ENCODE measurements at places on chromosomes 3 and 15.

DNA sequence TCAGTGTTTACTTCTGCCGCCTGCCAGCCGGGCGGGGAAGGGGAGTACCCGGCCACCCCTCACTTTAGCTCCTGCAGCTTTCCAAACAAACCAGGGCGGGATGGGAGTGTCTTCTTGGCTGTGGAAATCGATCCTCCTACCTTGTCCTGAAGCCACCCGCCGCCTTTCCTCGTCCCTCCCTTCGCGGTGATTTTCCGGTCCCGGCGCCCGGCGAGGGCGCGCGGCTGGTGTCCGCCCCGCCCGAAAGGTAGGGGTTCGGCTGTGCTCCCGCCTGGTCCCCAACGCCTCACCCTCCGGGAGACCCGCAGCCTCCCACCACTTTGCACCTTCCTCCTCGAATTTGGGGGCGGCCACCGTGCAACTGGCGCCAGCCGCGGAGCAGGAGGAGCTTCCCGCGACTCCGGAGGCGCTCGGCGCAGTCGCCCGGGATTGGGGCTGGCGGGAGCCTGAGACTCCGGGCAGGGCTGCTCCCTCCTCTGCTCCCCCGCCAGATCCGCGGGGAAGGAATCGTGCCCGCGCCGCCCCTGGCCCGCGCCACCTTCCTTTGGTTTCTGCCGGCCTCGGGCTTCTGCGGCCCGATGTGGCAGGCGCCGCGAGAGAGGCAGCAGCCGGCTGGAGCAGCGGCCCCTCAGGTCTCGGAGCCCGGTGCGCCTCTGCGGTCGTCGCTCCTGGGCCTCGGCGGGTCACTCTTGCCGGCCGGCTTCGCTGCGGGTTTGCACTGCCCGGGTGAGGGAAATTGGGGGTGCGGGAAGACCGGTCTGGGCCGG is 30.7 kb upstream of the ST3GAL6 start:
- DNase-seq, result no peak

DNA sequence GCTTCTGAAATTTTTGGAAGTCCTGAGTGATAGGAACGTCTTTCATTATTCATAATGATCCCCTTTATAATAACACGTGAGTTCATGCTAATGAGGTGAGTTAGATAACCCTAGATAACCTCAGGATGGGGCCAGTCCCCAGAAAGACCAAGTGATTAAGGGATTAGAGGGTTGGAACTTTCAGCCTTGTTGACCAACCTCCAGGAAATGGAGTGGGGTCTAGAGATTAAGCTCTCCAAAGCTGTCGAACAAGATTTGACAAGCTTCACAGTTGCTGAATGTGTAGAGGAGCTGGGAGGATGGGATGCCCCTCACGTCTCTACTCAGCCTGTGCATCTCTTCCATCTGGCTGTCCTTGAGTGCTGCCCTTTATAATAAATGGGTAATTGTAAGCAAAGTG is 107.1 kb downstream of the ZMAT3 start:
- no peak for DNase-seq

DNA sequence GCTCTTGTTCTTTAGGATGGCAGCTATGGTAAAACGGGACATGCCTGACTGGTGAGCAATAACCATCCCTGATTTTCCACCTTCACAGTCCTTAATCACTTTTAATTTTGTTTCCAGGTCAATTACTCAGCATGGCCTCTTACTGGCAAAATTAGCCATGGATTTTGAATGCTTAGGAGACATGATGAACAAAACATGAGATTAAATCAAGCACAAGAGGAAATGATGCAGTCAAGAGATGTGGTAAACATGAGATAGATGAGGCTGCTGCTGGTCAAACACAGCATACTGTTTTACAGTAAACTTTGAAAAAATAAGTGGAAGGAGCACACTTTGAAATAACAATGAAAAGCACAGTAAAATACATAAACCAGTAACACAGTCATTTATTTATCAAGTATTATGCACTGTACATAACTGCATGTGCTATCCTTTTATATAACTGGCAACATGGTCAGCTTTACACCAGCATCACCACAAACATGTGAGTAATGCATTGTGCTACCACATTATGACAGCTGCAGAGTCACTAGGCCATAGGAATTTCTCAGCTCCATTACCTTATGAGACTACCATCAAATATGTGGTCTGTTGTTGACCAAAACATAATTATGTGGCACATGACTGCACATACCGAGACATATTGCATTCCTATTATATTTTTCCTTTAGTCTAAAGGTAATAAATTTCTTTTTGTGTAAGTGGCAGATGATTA is 30.1 kb upstream of the ZNF502 start:
- no peak for DNase-seq

GRCh38 chr3:154139996-154140436 is 18.8 kb downstream of the ARHGEF26 start:
- DNase-seq, result no peak

DNA sequence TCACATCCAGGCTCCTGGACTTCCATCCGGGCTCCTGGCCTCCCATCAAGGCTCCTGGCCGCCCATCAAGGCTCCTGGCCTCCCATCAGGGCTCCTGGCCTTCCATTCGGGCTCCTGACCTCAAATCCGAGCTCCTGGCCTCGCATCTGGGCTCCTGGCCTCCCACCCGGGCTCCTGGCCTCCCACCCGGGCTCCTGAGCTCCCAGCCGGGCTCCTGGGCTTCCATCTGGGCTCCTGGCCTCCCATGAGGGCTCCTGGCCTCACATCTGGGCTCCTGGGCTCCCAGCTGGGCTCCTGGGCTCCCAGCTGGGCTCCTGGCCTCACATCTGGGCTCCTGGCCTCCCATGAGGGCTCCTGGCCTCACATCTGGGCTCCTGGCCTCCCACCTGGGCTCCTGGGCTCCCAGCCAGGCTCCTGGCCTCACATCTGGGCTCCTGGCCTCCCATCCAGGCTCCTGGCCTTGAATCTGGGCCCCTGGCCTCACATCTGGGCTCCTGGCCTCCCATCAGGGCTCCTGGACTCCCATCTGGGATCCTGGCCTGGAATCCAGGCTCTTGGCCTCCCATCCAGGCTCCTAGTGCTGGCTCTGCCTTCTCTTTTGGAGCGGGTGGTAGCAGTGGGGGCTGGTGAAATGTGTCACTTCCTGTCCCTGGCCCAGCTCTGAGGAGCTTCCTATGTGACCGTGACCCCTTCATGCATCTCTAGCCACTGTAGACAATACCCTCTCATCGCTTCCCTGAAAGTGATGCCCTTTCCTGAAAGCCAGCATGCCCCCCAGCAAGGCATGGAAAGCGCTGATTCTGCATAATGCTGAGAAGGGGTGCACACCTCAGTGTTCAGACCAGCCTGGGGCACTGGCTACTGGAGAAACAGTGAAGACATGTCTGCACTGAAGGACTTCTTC is 62.7 kb upstream of the BLM start:
- no peak for DNase-seq

- DNase-seq, result no peak
Measured at GRCh38 chr3:171777596-171777995, 32.7 kb downstream of the PLD1 start.

DNA sequence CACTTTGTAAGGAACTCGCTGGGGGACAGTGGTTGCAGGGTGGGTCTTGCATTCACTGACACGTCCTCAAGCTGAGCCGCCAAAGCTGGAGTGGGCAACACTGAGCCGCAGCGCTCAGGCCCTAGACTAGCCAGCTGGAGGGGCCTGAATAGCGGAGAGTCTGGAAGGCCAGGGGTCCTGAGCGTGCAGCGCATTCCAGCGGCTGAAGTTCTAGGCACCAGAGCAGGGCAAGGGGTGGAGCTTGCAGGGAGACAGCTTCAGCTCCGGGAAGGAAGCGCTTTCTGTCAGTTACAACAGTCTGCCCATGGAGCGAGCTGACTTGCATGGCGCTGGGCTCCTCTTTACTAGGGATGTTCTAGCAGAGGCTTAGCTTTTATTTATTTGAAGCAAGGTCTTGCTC is 2.7 kb downstream of the MAP6D1 start:
- DNase-seq, result no peak

DNA sequence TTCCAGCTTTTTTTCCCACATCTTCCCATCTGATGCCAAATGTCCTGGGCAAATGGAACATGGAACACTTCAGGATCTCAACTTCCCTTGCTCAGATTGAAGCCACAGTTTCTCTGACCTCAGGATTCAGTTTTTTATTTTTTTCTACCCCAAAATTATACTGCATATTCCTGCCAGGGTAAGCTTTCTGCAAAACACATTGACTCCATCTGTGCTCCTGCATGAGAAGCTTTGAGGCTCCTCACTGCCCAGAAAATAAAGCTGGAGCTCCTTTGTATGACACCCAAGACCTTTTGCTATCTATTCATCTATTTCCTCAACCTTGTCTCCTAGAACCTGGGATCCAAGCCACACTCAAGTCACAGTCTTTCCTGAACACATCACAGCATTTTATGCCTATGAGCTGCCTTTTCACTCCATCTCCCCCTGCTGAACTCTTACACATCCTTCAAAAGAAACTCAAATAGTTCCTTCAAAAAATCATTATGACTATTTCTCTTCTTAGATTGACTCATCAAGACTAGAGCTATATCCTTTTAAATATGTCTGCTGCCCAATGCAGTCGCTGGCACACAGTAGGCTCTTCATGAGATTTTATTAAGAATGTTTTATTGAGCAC is 57.4 kb upstream of the PSMD6 start:
- no peak for DNase-seq

GRCh38 chr3:126226374-126226773 is 46.0 kb upstream of the ALDH1L1 start:
- DNase-seq, result no peak

- DNase-seq, result no peak
Measured at GRCh38 chr3:105414841-105415240, 48.1 kb downstream of the ALCAM start.

- no peak for DNase-seq
Measured at GRCh38 chr3:135991621-135992020, 26.1 kb downstream of the PPP2R3A start.

GRCh38 chr15:25171111-25171811 is 216.5 kb downstream of the SNRPN start:
- DNase-seq, result no peak

- no peak for DNase-seq
Measured at GRCh38 chr3:66797889-66798560, 200.1 kb upstream of the KBTBD8 start.
